ENCODE measurements at places on chromosomes 2 and 18.

DNA sequence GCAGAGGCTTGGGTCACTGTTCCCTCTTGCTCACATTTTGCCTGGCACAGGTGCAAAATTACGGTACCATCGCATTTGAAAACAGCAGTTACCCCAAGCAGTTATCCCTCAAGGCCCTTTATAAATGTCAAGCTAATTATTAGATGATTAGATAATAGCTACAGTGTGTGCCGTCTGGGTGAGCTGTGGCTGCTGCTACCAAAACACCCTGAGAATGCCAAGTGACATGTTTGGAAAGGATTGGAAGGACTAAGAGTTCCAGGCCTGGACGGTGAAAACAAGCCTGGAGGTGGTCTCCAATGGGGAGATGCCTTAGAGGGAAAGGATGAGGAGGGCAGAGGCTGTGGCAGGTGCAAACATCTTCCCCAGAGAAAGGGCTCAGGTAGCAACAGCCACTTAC is 120.6 kb downstream of the CAPN13 start:
- no peak for ATAC-seq

DNA sequence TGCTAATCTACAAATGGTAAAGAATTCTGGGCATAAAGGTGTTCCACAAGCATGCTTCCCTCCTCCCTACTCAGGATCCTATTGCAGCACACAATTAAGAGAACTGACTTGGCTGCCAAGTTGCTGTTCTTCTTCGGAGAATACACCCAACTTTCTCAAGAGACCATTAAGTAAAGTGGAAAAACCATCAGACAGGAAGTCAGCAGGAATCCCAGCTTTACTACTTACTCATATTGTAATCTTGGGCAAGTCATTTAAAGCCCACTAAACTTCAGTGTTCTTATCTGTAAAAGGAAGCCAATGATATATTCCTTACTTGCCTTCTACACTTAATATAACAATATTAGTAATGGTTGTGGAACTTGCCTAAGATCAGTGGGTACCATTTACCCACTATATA is 37.8 kb downstream of the PSTPIP2 start:
- ATAC-seq = no peak

DNA sequence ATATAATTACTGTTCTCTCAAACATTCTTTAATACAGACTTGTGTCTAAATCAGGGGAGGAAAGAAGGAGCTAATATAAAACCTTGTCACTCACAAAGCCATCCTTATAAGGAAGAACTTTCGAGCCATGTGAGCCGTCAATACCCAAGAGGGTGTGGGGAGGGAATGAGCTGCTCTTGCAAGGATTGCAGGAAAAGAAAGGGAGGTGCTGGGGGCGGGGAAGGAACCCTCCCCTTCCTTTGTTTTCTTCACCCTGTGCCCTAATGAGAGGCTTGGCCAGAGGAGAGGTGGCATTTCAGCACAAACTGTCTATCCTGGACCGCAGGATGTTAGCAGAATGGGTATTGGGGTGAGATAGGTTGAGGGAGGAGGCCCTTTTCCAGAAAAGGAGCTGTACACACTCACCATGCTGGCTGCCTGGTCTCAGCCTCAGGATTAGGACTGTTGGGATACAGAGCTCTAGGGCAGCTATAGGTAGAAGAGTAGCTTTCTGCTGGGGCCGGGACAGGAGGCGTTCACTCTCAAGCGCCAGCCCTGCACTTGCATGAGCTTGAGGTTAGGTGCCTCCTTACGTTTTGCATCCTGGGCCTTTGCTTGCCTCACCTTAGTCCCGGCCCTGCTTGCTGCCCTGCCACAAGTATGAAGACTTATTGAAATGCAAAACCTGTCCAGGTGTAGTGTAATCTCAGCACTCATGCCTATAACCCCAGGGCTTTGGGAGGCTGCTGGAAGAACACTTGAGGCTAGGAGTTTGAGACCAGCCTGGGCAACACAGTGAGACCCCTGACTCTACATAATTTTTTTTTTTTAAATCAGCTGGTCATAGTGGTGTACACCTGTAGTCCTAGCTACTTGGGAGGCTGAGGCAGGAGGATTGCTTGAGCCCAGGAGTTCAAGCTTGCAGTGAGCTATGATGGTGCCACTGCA is 190.5 kb downstream of the LOXHD1 start:
- no peak for ATAC-seq

DNA sequence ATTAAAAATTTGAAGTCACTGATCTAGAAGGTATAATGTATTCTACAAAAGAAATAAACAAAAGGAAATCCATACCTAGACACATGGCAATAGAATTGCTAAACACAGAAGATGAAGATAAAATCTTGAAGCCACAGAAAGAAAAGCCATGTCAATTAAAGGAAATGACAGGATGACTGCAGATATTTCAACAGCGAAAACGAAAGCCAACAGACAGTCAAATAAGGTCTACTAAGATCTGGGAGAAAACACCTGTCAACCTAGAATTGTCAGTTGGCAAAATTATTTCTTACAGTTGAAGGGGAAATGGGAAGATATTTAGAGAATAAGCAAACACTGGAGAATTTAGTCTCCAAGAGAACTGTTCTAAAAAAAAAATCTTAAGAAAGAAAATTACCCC is 39.2 kb downstream of the NETO1 start:
- ATAC-seq = no peak

DNA sequence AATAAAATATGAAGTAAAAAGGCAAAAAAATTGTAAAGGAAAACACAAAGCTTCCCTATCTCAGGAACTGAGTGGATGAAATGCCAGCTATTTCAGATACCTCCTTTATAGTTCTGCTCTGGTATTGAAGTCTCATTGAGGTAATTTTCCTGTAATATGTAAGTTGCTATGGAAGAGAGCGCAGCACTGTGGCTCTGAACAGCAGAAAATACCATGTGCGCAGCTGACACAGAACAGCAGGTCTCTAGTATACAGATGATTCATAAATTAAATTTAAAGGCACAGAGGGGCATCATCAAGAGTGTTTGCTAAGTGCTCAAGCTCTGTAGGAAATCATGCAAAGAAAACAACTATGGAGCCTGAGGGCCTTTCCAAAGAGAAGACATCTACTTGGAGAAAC is 315.3 kb upstream of the CDH7 start:
- no peak for ATAC-seq

- no peak for ATAC-seq
Observed at GRCh38 chr2:105127289-105127915, 89.5 kb downstream of the MRPS9 start.

DNA sequence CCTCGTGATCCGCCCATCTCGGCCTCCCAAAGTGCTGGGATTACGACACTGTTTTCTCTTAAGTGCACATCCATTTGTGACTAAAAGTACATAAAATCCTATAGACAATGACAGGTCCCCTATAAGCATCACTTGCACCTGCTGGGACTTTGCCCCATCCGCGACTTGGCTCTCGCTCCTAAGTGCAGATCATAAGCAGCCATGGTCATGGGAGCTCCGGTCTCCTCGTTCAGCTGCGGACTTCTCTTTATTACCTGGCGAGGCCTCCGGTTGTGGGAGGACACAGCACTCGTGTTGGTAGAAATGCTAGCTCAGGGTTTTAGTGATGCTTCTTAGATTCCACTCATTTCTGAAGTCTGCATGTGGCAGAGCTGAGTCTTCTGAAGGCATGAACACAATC is 92.7 kb upstream of the ST6GAL2 start:
- ATAC-seq = no peak

DNA sequence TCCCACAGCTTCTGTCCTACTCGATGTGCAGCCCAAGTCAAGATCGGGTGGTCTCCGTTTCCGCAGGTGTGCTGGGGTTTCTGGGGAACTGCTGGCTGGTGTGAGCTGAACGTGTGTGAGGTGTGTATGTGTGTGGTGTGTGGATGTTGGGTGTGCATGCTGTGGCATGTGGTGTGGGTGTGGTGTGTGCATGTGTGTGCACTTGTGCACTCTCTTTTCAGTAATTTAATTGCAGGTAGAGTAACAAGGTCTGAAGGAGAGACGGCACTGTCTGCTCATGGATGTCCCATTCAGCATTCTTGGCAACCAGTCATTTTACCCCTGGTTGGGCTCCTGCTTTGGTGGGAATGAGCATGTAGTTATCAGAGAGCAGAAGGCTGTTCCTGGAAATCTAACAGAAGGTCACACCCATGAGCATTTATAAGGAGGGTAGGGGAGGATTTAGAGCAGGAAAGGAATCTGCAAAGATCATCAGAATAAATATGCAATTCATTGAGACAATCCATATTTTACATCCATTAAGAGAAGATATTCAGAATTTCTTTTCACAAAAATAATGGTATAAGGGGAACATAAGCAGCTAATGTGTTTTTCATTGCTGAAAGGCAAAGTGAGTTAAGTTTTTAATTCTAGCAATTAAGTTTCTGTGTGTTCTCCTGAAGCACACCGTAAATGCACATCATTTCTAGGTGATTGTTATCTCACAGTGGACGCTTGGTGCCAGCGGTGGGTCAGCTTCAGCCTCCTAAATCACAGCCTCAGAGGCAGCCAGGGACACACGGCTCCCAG is 60.7 kb downstream of the ADI1 start:
- ATAC-seq = no peak

- ATAC-seq = no peak
Observed at GRCh38 chr18:61860302-61860701, 32.5 kb downstream of the RNF152 start.

All from activated CD4-positive, CD25-positive, alpha-beta regulatory T cell treated with anti-CD3 and anti-CD28 coated beads, Interleukin-2, amount 50 U/mL, for 24 hours (primary cell).